ENCODE measurements at places on chromosomes 5 and 9.

GRCh38 chr9:111943746-111944145 is 47.1 kb downstream of the UGCG start:
- no peak for DNase-seq

DNA sequence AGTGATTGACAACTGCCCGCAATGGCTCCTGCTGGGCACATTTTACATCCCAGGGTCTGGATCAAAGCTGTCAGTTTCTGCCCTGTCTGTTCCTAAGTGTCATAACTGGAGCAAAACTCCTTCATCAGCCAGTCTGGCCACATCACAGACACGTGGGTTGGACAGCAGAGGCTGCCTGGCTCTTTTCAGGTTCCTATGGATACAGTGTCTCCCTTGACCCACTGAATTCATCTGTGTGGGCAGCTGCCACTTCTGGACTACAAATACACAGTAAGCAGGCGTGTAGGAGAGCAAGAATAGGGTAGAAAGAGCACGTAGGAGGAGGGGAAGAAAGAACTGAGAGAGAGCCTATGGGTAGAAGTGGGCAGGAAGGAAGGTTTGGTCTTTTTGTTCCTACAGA is 238.0 kb downstream of the ENC1 start:
- no peak for DNase-seq

GRCh38 chr5:10317825-10318682 is 10.4 kb upstream of the CMBL start:
- no peak for DNase-seq

GRCh38 chr5:7533941-7534340 is 138.0 kb downstream of the ADCY2 start:
- no peak for DNase-seq

DNA sequence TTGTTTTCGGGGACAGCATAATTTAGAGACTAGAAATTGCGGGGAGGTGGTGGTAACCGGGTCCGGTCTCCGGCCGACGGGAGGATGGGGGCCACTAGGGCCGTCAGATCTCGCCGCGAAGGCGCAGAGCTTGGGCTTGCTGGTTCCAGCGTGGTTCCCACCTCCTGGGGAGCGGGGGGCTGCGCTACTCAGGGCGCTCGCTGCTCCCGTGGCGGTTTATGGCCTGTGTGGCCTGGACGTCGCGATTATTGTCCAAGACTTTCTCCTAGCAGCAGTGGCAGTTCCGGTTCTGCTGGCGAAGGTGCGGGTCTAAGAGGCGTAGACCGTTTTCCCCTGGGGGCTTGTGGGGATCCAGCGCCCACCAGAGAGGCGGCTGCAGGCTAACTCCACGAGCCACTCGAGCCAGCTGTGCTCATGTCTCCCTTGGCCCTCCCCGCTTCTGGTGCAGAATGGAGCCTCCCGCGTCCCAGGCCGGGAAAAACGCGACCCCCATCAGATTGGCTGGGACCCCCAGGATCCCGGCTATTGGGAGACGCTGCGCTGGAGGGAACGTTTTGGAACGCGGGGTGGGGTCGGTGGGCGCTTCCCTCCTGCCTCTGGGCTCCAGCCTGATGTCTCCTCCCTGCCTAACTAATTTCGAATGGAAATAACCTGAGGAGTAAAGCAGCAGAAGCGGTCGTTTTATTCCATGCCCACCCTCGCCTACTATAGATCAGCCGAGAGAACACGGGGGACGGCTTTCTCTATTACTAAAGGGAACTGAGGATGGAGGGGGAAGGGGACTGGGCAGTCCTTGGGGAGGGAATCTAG is 87.1 kb downstream of the ENTREP1 start:
- DNase-seq = no peak

DNA sequence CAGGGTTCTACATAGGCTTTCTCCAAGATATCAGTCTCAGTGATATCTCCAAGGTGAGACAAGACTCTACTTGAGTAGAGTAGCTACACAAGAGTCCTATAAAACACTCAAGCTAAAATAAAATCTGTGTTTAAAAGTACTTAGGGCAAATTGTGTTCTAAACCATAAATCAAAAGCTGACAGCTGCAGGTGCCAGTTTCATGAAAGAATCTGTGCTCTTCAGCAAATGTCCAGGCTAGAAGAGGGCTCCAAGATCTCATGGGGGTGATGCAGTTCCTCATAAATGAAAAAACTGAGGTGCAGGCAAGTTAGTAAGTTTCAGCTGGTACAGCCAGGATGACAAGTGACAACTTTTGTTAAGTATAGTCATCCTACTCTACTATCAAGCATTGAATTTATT is 142.8 kb upstream of the TNPO1 start:
- no peak for DNase-seq

DNA sequence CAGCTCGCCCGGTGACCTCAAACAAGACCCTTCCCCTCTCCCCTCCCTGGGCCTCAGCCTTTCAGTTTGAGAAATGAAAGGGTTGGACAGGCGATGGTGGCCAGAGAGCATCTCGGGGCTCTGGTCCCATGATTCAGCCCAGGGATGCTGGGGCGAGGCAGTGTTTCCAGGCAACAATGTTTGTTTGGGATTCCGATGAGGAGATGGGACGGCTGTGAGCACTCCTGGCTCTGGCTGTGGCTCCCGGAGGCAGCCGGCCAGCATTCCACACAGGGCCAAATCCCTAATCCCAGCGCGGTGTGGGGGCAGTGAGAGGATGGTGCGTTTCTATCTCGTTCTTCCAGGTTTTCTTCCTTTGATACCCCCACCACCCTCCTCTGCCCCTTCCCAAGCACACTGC is 66.0 kb downstream of the HMCN2 start:
- DNase-seq = no peak

GRCh38 chr9:27489087-27489876 is 34.8 kb upstream of the IFNK start:
- no peak for DNase-seq
